ENCODE measurements at places on chromosomes 3 and 15. TPM values are rescaled to one million over a fixed set of nuclear protein-coding genes. Genes with fewer than 3 reads are reported as not detected.

DNA sequence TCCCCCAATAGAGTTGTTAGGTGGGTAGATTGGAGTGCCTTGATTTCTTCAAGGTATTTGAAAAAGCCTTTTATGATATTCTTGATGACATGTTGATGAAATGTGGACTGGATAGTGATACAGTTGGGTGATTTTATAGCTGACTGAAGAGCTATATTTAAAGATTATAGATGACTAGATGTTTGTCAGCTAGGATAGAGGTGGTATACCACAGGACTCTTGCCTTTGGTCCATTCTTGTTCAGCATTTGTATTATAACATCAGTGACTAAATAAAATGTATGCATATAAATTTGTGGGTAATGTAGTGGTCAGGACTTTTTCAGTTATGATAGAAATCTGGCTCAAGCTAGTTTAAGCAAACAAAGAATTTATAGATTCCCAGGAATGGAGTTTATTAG is 143.9 kb downstream of the ZNF609 start:
- DNase-seq: no peak

DNA sequence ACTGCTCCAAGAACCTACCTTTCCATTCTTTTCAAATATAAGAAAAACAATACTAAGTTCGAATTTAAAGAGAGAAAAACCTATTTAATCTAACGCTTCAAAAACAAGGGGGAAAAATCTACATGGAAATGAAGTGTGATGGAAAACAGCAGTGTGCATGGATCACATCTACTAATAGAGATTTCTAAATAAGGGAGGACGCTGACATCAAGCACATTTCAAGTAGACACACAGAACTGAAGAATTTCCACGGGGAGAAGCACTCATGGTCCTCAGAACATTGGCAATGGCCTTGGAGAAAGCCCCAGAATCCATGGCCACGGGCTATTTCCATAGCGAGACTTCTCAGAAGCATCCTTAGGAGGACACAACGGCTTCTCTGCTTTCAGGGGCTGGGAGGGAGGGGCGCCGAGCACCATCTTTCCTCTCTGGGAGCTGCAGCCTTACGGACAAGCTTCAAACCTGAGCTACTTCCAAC is 1.0 kb downstream of the TASOR start:
- no peak for DNase-seq

GRCh38 chr3:126356373-126357264 is 589 bp downstream of the KLF15 start:
- DNase-seq: peak; percentile 17

- peak; percentile 49 for DNase-seq
Measured at GRCh38 chr15:101121511-101122090, 130.2 kb downstream of the CHSY1 start.

GRCh38 chr3:132161608-132162007 is 126.8 kb upstream of the CPNE4 start:
- DNase-seq: no peak

GRCh38 chr3:162368417-162368816 is 871.8 kb downstream of the OTOL1 start:
- no peak for DNase-seq

GRCh38 chr3:134486577-134487041 is 752 bp downstream of the CEP63 start:
- no peak for DNase-seq

DNA sequence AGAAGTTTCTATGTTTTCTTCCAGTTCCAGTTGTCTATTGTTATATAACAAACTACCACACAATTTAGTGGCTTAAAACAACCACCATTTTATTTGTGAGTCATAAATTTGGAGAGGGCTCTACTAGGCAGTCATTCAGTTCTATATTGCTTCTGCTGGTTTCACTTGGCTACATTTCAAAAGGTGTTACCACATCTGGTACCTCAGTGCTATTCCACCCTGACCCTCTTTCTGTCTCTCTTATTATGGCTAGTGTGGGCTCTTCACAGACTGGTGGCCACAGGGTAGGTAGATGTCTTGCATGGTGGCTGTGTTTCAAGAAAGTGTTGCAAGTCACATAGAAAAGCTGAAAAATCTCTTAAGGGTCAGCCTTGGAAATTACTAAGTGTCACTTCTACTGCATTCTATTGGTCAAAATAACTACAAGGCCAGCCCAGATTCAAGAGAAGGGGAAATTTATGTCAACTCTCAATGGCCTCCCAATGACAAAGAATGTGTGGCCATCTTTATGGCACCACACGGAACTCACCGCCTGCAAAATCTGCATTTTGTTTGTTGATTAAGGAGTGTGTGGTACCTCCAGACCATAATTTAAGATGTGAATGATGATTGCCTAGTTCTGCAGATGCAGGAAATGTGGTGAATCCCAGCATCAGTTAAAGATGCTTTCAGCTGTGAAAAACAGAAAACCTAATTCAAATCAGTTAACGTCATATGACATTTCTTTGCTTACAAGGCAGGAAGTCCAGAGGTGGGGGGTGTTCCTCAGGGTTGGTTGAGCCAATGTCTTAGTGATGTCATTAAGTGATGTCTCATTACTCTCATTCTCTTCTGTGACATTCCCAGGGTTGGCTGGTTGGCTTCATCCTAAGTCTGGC is 105.8 kb upstream of the RASGRP1 start:
- DNase-seq: no peak

DNA sequence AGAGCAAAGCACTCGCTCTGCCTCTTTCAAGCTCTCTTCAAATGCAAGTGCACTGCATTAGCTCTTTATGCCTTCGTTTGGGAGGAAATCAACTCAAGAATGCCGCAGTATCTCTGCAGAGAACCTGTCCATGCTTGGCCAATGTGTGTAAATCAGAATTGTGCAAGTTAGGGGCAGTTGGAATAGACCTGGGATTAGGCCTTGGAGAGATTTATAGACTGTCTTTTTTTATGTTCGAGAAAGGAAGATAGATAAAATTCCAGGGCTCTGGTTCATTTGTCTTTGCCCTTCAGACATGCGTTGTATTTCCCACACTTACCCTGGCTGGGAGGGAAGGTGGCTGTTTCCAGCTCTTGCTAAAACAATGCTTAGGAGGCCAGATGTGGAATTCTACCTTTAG is 163.7 kb downstream of the MOBP start:
- DNase-seq: no peak

DNA sequence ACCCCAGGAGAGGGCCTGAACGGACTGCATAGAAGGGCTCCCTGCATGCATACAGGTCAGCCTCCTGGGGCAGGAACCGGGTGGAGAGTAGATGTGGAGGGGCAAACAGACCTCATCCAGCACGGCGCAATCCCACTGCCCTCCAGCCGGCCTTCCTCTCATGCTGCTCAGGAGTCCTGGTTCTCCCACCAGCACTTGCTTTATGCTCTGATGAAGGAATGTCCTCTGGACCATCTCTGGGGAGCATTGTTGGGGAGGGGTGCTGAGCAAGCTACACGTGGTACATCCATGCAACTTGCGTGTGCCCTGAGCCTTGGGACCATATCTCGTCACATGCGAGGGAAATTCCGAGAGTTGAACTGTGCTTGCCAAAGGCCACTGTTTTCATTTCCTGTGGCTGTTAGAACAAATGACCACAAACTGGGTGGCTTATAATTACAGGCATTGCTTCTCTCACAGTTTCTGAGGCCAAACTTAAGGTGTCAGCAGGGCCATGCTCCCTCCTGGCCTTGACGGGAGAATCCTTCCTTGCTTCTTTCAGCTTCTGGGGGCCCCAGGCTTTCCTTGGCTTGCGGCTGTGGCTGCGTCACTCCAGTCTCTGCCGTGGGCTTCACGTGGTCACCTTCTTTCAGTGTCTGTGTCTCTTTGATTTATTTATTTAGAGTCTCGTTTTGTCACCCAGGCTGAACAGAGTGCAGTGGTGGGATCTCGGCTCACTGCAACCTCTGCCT is 12.2 kb downstream of the SELENOS start:
- no peak for DNase-seq

- DNase-seq: no peak
Measured at GRCh38 chr3:155179966-155180757, 100.0 kb downstream of the MME start.

C2CD4A gene
- polyA plus RNA-seq: not detected

GLDN gene
- 0.34 TPM for polyA plus RNA-seq

SLC22A14 gene
- polyA plus RNA-seq: 0.23 TPM

TPRG1 gene
- 5.6 TPM for polyA plus RNA-seq

SLC27A2 gene
- 0.39 TPM for polyA plus RNA-seq

All from hindlimb muscle (tissue), 1 donor.